T1000 (cell line): ENCODE measurements at places on chromosomes 5 and 9.

- DNase-seq: no peak
Measured at GRCh38 chr5:169811023-169811422, 169.3 kb downstream of the INSYN2B start.

- DNase-seq: no peak
Measured at GRCh38 chr5:33629999-33630398, 189.2 kb downstream of the TARS1 start.

DNA sequence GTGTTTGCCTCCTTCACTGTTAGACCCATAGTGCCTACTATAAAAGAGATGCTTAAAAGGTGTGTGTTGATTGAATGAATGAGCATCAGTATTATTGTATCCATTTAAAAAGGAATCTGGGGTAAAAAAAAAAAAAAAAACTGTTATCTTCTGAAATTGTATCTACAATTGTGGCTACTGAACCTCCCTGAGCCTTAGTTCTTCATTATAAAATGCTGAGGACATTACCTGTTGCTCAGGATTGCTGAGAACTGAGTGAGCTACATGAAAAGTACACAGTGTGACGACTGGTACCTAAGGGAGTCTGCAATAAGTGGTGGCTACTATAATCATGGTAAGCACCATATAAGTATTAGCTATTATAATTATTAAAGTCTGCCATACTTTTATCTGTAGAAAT lies 270.7 kb downstream of the NR3C1 start:
- no peak for DNase-seq

DNA sequence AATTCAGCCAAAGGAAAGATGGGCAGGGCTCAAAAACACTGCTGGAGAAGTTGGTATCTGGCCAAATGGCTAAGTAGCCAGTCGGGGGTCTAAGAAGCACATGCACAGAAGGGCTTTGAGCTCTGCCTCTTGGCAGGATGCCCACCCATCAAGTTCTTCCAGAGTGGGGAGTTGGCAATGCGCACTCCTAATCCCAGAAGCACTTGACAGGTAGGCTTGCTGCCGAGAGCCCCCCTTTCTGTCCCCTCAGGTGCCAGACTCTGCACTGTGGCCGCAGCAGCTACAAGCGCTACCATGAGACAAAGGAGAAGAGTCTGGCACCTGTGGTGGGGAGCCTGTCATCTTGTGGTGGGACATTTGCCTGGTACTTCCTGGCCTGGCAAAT lies 252.9 kb upstream of the SLC24A2 start:
- DNase-seq: no peak

GRCh38 chr9:27626244-27627187 lies 53.2 kb upstream of the C9orf72 start:
- DNase-seq: no peak

DNA sequence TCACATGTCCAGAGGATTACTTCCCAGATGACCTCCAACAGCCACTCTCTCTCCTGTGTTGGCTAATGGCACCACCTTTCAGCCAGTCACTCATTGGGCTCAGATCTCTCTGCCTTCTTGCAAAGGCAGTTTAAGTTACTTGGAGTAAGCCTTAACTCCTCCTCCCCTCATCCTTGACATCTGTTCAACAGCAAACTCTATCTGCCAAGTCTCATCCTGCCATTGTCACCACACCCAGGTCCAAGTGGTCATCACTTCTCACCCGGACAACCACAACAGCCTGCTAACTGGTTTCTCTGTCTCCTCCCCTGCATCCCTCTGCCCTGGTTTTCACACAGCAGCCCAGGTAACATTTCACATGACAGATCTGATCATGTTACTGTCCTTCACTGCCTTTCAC lies 58.5 kb downstream of the DCP2 start:
- no peak for DNase-seq

- no peak for DNase-seq
Measured at GRCh38 chr5:88664645-88665044, 218.3 kb downstream of the MEF2C start.

GRCh38 chr5:54837093-54837492 lies 148.3 kb downstream of the ESM1 start:
- no peak for DNase-seq

GRCh38 chr5:998246-999031 lies 10.2 kb upstream of the NKD2 start:
- DNase-seq: no peak

DNA sequence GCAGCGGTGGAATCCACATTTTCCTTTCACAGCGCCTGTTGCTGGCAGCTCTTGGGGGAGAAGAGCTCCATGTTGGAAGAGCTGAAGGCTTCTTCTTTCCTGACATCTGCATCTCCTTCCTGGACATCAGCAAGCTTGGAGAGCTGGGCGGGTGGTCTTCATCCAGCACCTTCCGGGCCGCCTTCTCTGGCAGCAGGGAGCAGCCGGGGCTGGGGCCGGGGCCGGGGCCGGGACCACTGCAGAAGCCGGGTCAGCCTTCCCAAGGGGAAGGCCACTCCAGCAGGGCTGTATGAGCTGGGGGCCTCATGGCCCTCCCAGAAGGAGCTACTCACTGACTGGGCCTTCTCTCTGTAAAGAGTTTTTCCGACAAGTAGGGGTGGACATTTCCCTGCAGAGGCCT lies 787.5 kb downstream of the TLE4 start:
- no peak for DNase-seq

GRCh38 chr5:17192191-17192590 lies 25.2 kb upstream of the BASP1 start:
- no peak for DNase-seq

DNA sequence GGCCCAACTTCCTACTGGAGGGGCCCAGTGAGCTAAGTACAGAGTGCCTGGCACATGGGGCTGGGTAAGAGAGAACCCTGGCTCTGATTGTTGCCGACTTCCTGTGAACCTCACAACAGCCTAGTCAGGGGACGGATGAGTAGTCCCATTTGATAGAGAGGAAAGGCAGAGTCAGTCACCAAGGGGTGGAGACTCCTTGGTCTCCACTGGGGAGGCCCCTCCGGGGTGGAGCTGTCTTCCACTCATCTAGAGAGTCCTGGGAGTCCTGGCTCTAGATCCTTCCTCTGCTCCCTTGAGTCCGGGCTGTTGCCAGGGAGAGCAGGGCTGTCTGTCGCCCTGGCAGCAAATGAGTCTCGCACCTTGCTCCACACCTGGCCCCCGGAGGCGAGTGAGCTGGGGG lies 8.0 kb downstream of the GRK6 start:
- DNase-seq: no peak

DNA sequence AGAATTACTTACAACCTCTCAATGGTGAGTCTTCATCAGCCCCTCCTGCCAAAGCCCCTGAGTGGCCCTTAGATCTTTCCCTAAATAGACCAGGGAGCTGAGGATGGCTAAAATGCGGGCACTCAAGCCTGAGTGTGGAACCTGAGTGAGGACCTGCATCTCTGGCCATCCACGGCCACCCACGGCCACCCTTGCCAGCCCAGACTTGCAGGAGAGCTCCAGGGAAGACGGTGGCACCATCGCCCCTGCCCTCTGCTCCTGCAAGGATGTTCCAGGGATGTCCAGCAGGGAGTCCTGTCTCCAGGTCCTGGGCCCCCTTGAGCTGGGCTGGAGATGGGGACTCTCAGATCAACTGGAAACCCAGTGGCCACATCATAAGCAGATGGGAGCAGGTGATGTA lies 68.2 kb upstream of the OLFM1 start:
- DNase-seq: no peak

DNA sequence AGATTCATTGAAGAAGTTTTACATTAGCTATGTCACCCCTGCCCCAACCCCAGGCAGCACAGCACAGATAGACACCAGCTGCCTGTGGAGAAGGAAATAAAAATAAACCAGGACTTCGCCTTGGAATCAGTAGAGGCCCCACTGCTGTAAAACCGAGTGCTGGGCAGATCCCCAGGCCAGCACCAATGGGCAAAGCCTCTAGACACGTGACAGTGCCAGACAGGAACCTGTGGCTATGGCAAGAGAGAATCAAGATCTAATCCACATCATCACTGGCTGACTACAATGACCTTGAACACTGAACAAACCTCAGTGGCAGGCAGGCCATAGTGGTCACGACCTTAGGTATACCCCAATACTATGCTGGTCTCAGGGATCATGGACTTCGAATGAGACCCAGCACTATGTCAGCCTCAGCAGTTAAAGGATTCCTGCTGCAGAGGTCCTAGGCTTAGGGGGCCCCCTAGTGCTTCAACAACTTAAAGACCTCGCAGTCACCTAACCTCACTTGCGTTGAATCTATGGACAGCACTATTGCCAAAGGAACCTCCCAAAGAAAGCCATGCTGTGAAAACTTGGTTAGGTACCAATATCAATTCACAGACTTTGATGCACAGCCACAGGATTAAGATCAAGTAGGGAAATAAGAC lies 2118.6 kb upstream of the C9orf72 start:
- DNase-seq: no peak
